H1 (cell line): ENCODE measurements at places on chromosomes 16 and 17.

DNA sequence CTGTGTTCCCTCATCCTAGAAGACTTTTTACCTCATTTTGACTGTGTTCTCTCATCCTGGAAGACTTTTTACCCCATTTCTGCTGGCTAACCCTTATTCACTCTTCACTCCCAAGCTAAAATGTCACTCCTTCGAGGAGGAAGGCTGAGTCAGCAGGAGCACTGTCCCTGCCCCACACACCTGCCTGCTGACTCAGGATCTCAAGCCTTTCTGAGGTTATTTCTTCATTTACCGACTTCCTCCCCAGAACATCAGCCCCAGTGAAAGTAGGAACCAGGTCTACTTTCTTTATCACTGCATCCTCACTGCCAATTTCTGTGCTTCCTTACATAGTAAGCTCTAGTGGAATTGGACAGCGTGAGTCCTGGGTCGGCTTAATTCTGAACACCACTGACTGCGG is 220.6 kb downstream of the HS3ST4 start:
- no peak for DNase-seq

DNA sequence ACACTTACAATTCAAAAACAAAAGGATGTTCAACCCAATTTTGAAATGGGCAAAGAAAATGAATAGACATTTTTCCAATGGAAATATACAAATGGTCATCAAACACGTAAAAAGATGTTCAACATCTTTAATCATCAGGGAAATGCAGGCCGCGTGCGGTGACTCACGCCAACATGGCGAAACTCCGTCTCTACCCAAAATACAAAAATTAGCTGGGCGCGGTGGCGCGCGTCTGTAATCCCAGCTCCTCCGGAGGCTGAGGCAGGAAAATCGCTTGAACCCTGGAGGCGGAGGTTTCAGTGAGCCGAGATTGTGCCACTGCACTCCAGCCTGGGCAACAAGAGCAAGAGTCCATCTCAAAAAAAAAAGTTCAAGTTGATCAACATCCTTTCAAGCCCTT is 1.8 kb upstream of the CLUAP1 start:
- DNase-seq, result no peak

GRCh38 chr17:4426499-4427208 is 7.1 kb upstream of the SPNS3 start:
- no peak for DNase-seq

GRCh38 chr16:27401768-27402568 is at the start of gene IL21R:
Gene IL21R, plus strand, starts transcription at chr16:27402174. Its CDS starts 27,898 bp downstream, at chr16:27430072.
- DNase-seq, result no peak

GRCh38 chr17:3669548-3669947 is 936 bp downstream of the EMC6 start:
- no peak for DNase-seq

GRCh38 chr17:16495561-16495960 is 3.6 kb upstream of the LRRC75A start:
- DNase-seq, result no peak

- no peak for DNase-seq
These were observed 5.1 kb downstream of the C1QTNF8 start for GRCh38 chr16:1090620-1091587.
